Endothelial cell (in vitro differentiated cells): ENCODE measurements at places on chromosomes 11 and 22. TPM values are rescaled to one million over a fixed set of nuclear protein-coding genes. Genes with fewer than 3 reads are reported as not detected.

DNA sequence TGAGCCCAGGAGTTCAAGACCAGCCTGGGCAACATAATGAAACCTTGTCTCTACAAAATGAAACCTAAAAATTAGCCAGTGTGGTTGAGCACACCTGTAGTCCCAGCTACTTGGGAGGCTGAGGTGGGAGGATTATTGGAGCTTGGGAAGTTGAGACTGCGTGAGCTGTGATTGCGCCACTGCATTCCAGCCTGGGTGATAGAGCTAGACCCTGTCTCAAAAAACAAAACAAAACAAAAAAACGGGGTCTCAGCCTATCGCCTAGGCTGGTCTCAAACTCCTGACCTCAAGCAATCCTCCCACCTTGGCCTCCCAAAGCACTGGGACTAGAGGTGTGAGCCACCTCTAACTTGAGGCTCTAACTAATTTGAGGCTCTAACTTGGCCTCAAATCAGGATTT is 13.6 kb downstream of the PPIL2 start:
- no peak for DNase-seq

DNA sequence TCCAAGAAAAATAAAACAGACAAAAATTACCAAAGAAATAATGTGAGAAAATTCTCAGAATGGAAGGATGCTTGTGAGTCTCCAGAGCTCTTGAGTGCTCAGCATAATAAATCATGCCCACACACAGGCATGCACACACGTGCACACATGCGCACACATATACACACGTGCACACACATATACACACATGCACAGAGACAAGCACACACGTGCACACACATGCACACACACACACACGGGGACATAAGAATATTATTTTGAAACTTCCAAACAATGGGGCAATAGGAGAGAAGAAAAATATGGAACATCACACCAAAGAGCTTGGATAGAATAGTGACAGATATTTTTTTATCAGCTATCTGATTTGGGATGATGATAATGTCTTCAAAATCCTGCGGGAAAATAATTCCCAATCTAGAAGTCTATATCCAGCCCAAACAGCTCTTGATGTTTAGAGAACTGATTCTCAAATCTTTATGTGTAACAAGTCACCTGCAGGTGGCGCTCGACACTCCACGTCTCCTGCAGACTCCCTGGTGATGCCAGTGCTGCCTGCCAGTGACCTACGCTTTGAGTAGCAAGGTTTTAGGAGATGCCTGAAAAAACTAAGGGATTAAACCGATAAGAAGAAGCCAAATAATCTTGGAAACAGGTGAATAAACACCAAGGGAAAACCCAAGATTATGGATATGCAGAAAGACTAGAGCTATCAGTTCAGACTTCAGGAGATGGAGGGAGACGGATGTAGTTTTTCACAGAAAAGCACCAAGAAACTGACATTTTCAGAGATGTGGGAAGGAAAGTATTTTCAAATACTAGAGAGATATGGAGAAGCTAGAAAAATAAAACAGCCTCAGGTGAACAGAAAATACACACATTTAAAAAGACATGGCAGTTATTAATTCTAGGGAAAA is 743.6 kb downstream of the ETS1 start:
- DNase-seq = peak; percentile 83

DNA sequence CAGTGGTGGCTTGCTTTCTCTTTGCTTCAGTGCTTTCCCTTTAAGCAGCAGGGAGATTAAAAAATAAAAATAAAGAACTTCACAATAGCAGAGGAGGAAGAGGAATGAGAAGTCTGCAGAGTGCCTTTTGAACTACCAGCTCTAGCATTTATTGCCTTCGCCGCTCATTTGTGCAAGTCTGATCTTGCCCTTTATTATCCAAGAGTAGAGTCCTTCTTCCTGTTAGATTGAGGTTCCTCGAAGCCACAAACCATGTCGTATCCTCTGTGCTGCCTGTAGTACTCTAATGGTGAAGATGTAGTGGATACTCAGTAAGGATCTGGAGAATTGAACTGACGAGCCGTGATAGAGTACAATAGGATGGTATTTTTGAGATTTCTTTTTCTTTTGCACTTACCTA is 101.2 kb upstream of the RAG2 start:
- no peak for DNase-seq

DNA sequence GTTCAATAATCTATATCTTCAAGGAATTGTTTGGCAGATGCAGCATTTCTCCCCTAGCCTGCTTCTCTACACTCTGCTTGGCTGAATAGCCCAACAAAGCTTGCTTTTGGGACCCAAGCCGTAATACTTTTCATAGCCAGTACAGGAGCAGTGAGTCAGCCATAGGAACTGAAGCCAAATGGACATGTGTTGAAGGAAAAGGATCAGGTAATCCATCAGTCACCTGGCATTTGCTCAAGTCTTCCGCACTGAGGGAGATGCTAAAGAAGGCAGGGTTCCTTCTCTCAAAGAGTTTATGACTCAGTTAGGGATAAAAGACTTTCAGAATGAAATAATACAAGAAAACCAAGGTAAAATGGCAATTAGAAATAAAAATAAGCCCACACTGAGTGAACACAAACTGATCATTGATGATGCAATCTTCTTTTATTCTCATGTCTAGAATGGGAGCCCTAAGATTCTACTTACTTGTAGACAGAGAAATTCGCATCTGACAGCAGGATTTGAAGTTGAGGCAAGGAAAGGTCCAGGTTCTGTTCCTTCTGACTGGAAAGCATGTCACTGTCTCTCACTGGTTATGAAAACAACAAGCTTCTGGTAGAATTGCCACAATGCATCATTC is 13.2 kb downstream of the C11orf87 start:
- DNase-seq = no peak

CASP5 gene
- not detected for total RNA-seq

DNA sequence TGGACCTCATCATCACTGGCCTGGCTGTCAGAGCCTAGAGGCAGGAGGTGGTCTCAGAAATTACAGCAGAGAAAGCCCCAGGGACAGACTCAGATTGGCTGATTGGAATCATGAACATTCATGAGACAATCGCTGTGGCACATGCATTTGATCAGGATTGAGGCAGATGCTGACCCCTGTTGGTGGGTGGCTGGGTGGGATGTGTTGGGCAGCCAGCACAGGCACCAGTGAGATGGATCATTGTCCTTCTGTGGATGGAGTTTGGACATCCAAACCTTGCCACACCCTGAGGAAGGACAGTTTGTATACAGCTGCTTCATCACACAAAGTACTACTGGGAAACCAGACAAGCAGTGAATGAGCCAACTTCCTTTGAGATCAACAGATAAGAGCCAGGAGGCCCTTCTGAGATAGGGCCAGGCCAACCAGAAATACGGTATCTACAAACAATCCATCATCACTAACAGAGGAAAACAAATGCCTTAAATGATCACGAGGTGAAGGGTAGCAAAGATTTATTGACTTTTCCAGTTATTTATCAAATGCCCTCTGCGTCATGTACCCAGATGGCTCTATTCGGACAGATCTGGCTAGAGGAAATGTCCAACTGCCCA is 17.3 kb downstream of the COMMD9 start:
- DNase-seq = no peak

HBG2 gene
- total RNA-seq = 0.82 TPM

DNA sequence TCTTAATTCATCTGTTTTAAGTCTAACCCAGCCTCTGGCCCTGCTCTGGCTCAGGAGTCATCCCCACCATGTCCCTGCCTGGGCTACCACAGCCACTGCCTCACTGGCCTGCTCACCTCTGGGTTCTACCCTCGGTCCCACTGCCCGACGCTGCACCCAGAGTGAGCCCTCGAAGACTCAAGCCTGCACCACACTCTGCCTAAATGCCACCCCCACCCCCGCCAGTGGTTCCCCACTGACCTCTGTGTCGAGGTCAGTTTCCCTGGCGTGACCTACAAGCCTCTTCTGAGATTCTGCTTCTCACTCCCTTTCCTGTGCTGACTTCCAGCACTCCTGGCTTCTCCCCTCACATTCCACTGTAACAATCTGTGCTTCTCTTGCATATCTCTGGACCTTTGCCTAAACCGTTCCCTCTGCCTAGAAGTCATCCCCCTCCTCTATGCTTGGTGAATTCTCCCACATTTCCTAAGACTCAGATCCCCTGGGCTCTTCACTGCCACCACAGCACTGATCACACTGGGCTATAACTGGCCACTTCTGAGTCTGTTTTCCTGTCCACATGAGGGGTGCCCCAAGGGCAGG is 12.5 kb upstream of the PDE2A start:
- no peak for DNase-seq

TTLL1 gene
- total RNA-seq = 13.0 TPM

RAG2 gene
- not detected for total RNA-seq
